T-helper 2 cell (primary cell): ENCODE measurements at places on chromosomes 1 and 21.

- no peak for DNase-seq
Observed at GRCh38 chr1:93661829-93662474, 19.7 kb downstream of the BCAR3 start.

- DNase-seq, result no peak
Observed at GRCh38 chr1:237527761-237528160, 363.0 kb downstream of the ZP4 start.

- no peak for DNase-seq
Observed at GRCh38 chr1:15358565-15359133, 51.0 kb upstream of the EFHD2 start.

DNA sequence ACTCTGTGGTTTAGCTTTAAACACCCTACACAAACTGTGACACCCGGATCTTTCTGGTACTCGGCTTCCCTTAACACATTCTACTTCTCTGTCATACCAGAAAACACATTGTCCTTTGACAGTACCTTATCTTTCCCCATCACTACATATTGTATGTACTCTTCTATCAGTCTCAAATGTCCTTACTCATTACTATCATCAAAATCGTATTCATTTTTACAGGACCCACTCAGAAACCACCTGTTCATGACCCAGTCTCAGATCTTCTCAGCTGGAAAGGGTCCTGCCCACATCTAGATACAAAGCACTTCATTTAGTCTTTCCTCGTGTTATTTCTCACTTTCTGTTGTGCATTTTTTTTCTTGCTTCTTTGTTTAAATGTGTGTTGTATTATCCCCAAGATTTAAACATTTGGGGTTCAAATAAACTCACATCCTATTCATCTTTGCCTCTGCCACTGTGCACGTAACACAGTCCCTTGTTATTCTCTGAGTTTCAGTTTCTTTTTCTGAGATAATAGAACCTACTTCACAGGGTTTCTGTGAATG lies 27.7 kb downstream of the CD34 start:
- no peak for DNase-seq

GRCh38 chr1:31781756-31782371 lies 17.7 kb upstream of the ADGRB2 start:
- no peak for DNase-seq

DNA sequence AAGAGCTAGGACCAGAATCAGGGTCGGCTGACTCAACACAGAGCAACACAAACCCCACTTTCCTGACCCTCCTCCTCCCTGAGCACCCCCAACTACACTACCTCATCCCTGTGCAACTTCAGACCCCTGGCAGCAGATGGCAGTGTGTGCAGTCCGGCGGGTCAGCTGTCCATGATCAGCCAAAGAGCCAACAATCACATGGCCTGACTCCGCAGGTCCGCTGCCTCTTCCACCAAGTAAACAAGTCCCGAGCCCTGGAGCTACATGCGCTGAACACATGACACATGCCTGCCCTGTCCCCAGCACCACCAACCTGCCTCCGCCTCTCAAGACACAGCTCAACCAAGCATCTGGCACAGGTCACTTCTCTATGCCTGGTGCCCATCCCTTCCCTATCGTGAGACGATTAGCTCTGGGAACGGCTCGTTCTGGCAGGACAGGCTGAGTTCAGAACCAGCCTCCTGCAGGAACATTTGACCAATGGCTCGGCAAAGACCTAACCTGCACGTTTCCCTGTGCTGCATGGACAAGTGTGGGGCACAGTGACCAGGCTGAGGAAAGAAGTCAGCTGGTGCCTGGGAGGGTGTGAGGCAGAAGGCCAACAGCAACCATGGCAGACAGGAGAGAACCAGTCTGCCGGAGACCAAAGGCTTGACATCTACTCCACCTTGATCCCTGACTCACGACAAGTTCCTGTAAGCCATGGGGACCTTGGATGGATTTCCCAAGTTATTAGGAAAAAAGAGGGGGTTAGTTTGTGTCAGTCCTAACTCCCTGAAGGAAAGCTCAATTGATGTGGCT lies 60.3 kb downstream of the CD46 start:
- DNase-seq, result no peak

DNA sequence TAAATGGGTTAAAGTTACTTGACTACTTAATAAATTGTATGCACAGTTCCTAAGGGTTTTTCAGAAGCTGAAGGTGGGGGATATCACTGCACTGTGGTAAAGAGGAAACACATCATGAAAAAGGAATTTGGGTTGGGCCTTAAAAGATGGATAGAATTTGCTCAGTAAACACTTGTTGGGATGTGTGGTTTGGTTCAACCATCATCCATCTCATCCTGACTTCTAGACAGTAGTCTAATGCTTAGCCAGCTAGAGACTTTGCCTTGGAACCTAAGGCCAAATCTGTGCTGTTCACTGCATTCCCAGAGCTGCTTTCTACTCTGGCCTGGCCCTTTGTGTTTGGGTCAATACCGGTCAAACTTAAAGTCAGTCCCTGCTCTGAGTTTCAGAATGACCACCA lies 30.6 kb downstream of the LY9 start:
- no peak for DNase-seq

DNA sequence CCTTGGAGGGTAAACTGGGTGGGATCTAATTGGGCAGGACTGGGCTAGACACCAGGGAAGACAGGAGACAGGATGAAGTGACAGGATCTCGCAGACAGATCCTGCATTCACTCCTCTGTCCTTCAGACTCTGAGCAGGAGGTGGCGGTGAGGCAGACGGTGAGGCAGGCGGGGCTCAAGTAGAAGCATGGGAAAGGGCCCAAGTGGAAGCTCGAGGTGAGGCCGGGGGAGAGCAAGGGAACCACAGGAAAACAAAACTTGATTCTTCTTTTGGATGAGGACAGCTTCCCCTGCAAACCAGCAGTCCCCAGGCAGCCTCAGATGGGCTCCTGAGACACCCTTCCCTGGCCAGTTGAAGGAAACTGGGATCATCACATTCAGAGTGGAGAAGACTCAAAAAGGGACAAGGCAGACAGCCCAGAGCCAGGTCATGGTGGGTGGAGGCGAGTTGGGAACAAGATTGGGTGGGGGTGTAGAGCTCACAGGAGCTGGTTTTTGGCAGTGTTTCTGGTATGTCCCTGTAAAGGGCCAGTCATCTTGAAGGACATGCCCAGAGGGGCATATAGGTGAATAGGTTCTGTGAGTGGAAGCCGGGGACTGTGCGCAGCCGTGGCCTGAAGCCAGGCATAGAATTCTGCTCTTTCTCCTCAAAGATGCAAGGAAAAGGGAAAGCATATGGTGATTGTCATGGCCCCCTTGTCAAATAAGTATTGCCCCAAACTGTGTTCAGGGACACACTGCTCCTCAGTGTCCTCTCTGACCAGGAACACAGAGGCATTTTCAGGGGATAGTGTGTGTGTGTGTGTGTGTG lies 18.0 kb downstream of the INKA2 start:
- no peak for DNase-seq

GRCh38 chr1:51843948-51844347 lies 34.6 kb downstream of the NRDC start:
- no peak for DNase-seq

GRCh38 chr1:210937846-210938245 lies 196.1 kb downstream of the KCNH1 start:
- no peak for DNase-seq

GRCh38 chr1:160092366-160093068 lies 5.9 kb downstream of the IGSF8 start:
- DNase-seq, result no peak

GRCh38 chr1:72282271-72283021 lies at the start of gene NEGR1:
TSS of gene NEGR1 (minus strand) at chr1:72282539.
- no peak for DNase-seq

GRCh38 chr1:169308313-169309039 lies 59.1 kb downstream of the NME7 start:
- no peak for DNase-seq
